ENCODE measurements at places on chromosomes 13 and 19. TPM values are rescaled to one million over a fixed set of nuclear protein-coding genes. Genes with fewer than 3 reads are reported as not detected.

The FGF21 gene
- total RNA-seq, result not detected

The ZNF284 gene
- total RNA-seq, result 3.8 TPM

The COL4A1 gene
- total RNA-seq, result 48.6 TPM

The ZNF433 gene
- 6.1 TPM for total RNA-seq

The GRAMD1A gene
- total RNA-seq, result 23.6 TPM

The CEACAM19 gene
- total RNA-seq, result 2.6 TPM

The OSCAR gene
- total RNA-seq, result 0.33 TPM

The ITM2B gene
- 170 TPM for total RNA-seq

The DACH1 gene
- 0.17 TPM for total RNA-seq

The DPRX gene
- total RNA-seq, result not detected

The GRIK5 gene
- 0.66 TPM for total RNA-seq

The ZNF471 gene
- total RNA-seq, result 5.0 TPM

The PLK5 gene
- not detected for total RNA-seq

The NCR1 gene
- total RNA-seq, result not detected

The RDH13 gene
- total RNA-seq, result 10.1 TPM

The LILRB4 gene
- total RNA-seq, result not detected

The RUBCNL gene
- 17.0 TPM for total RNA-seq

Measured in smooth muscle cell of trachea (primary cell).